ENCODE measurements at places on chromosomes 1 and 21.

- DNase-seq = no peak
Observed at GRCh38 chr21:44858791-44859190, 14.7 kb downstream of the PTTG1IP start.

DNA sequence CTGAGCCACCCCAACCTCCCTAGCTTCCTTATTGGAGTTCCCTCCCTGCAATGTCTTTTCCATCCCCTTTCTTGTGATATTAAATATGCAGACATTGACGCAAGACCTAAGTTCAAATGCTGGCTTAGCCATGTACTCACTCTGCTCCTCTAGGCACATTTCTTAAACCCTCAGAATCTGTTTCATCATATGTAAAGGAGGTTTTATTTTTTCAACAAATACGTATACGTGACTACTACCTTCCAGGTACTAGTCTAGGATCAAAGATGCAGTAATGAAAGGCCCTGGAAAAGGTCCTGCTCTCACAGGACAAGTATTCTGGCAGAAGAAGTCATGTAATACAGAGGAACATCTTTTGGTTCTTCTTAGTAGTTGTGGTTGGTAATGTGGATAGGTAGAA, 98.6 kb downstream of the SIPA1L2 start:
- no peak for DNase-seq

DNA sequence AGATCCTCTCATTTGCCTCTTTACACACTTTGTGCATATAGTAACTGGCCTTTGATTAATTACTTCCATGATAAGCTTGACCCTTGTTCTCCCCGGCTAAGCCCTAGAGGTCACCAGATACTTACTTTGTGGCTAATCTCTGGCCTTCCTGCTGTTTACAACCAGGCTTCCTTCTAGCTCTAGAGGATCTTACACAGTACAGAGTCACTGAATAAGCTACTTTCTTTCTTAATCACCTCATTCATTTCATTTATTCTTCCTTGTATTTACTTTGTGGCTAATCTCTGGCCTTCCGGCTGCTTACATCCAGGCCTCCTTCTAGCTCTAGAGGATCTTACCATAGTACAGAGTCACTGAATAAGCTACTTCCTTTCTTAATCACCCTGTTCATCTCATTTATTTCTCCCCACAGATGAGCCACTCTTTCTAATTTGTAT, 144.3 kb upstream of the C1orf21 start:
- peak; percentile 48 for DNase-seq

- peak; percentile 37 for DNase-seq
Observed at GRCh38 chr1:184050636-184051035, 894 bp upstream of the TSEN15 start.

GRCh38 chr1:175192630-175193526, at the start of gene KIAA0040:
Gene KIAA0040 (minus strand): TSS chr1:175192776. CDS start chr1:175161013, 31,763 bp downstream.
- peak; percentile 38 for DNase-seq

DNA sequence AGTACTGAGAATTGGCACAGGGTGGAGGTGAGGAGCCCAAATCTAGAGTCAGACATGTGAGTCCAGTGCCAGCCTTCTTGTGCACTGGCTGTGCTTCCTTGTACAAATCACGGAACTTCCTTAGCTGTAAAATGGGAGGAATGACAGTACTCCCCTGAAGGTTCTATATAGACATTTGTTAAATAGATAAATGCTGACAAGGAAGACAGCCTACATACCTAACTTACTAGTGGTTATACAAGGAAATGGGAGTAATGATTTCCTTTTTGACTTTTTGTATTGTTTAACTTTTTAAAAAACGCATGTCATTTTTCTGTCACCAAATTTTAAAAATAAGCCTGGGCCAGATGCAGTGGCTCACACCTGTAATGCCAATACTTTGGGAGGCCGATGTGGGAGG, 50.2 kb downstream of the WARS2 start:
- DNase-seq = no peak

DNA sequence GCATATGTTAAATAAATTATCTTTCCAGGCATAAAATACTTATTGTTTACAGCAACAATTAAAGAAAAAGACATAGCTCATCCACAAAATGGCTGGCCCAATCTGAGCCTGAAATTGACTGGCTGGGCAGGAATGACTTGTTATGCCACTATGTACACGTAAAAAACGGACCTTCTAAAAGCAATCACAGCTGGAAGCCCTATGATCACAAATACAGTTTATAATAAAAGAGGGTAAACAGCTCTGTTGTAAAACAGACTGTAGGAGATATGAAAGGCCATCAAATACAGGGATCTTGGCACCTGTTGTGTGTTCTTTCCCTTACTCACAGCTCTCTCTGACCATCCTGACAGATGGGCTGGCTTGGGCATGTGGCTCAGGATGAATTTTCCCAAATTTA, 70.5 kb upstream of the DMRTA2 start:
- DNase-seq = no peak

DNA sequence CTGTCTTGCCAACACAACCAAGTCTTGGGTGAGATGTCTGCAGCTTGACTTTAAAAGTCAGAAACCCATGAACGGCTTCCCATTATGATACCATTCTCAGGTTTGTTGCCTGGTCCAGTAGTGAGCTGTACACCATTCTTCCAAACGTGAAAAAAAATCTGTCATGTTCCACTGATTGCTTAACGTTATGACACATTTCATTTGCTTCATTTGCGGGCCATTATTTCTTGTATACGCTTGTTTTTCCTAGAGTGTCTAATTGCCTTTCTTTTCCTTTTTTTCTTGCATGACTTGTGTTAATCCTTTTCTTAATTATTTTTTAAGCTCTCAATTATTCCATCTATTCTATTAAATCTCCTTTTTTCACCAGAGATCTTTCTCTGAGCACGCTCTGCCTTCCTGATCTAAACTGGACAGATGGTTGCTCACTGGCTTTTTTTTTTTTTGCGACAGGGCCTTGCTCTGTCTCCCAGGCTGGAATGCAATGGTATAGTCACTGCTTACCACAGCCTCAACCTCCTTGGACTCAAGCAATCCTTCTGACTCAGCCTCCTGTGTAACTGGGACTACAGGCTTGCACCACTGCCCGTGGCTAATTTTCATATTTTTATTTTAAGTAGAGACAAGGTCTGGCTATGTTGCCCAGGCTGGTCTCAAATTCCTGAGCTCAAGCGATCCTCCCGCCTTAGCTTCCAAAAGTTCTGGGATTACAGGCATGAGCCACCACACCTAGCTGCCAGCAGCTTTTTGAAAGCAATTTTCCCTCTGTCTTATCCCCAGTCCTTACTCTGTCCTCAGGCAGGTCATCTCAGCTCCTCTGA, 31.7 kb upstream of the CAMTA1 start:
- no peak for DNase-seq

GRCh38 chr1:26049531-26050247, 3.8 kb upstream of the SLC30A2 start:
- DNase-seq = no peak
